ELR (cell line): ENCODE measurements at places on chromosomes 5 and 9.

- DNase-seq: no peak
Measured at GRCh38 chr5:74476819-74477453, 163.6 kb downstream of the ENC1 start.

GRCh38 chr5:1750469-1750868, 49.2 kb downstream of the MRPL36 start:
- DNase-seq: no peak

DNA sequence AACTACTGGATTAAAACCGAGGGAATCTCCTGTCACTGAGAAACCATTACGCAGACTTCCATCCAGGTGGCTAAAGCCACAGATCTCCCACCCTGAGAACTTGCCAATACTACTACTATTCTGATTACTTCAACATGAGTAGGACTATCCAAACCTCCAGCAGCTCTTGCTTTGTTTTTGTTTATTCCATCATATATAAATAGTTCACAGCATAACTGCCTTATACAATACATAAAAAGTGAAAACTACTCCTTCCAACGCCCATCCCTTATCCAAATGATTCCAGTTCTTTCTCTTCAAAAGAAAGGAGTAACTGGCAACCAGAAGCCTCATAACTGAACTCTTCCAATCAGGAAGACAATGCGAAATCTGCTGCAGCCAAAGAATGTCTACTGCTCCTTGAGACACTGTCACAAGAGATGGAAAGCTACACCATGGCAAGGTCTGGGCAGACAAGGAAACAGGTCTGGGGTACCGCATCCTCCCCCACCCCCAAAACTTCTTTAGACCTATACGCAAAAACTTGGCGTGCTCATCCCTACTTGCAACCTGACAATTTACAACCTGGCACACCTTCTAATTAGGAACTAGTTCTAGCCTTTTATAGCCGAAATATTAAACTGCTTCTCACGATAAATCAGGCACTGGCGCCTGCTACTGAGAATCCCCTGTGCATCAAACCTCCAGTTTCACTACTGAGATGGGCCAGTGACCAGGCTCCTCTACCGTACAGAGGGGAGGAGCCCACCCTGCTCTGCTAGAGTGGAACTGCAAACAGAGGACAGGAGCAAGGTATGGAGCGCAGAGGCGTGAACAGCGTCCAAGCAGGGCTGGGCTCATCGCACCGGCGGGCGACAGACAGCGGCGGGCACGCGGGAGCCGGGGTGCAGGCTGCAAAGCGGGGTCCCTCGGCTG, 986 bp downstream of the PLPP1 start:
- DNase-seq: peak; percentile 69

DNA sequence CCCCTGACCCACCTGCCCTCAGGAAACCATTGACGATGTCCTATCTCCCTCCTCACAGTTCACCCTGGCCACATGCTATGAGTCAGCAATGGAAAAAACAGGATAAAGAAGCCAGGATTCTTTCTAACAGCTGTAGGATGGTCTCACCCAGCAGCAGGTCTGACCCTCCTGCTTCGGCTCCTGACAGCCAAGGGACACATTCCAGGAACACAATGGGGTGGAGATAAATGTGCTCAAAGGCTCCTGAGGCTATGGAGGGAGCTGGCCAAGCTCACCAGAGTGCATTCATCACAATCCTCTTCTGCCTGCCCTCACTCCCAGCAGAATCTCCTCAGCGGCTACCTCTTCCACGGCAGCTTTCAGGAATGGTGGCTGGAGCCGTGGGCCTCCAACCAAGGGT, 170.3 kb downstream of the PJA2 start:
- peak; percentile 1 for DNase-seq

DNA sequence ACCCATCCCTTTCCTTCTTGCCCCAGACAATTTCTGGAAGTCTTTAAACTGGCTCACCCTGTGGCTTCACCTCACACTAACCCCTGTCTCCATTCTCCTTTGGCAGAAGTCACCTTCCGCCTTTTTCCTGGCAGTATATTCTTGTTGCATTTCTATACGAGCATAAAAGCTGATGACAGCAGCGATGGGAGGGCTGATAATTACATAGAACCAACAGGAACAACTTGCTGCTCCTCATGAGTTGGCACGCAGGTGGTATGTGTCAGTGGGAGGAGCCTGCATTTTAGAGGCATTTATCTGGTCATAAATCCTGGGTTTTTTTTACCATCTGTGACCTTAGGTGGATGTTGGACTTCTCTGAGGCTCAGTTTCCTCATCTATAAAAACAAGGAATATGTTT, 61.4 kb upstream of the CKMT2 start:
- DNase-seq: peak; percentile 7

DNA sequence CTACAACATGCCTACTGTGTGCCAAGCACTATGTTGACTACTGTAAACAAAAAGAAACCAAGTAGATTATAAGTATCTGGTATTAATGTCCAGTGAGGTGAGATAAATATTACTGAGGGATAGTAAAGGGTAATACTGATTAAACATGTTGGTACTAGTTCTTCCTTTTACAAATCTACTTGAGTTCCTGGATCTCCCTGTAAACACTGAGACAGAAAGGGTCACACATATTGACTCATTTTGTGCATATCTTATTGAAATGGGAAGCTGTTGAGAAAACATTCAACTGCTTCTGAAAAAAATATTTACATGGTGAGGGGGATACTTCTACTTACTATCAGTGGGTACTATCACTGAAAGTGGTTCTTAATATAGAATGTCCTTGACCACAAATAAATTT, 24.3 kb downstream of the EFNA5 start:
- DNase-seq: no peak

GRCh38 chr5:141319202-141319601, 1.4 kb downstream of the TAF7 start:
- peak; percentile 49 for DNase-seq

DNA sequence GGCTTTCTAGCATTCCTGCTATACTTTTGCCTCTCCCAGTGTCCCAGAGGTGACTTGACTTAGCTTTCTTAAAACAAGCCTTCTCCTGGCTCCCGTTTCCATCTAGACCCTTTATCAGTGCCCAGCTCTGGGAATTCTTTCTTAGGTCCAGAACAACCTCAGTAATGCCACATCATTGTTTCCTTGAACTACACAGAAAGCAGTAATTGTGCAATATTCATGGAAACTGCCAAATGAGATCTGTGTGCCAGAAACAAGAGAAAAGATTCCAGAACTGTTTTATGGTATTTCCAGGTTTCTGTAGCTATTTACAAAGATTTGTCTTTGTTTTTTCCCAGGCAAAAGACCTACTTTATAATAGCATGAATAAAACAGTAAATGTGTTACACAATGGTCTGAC, 391.3 kb downstream of the SLCO4C1 start:
- DNase-seq: no peak

GRCh38 chr9:120394058-120394669, 185.8 kb downstream of the CDK5RAP2 start:
- peak; percentile 93 for DNase-seq

GRCh38 chr5:138867011-138867410, 8.1 kb downstream of the LRRTM2 start:
- DNase-seq: no peak
